Ecto neural progenitor cell (in vitro differentiated cells): ENCODE measurements at places on chromosomes 1 and 21.
A peak's percentile ranks its signal among the peaks of the same experiment; 100 is the strongest.

DNA sequence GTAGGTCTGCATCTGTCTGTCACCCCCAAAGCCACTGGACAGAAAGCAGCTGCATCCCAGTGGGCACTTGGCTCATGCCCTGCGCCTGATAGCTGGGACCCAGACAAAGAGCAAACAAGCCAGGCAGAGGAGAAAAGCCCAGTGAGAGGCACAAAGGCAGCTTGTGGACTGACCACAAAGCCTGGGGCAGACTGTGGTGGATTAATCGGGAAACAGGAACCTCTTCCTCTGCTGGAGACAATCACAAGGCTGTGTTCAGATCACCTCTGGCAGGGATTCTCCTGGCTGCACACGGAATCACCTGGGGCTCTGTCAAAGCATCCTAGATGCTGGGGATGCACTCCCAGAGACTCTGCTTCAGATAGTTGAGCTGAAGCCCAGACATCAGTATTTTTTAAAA is 15.2 kb upstream of the GJB5 start:
- DNase-seq: no peak

- DNase-seq: no peak
Observed at GRCh38 chr1:93253516-93253915, 73.0 kb downstream of the CCDC18 start.

GRCh38 chr1:209302779-209303568 is 280.5 kb upstream of the CAMK1G start:
- DNase-seq: no peak

GRCh38 chr1:20711285-20712214 is 6.3 kb downstream of the KIF17 start:
- no peak for DNase-seq

GRCh38 chr1:219699870-219700269 is 87.0 kb upstream of the ZC3H11B start:
- no peak for DNase-seq

- DNase-seq: no peak
Observed at GRCh38 chr1:200294241-200294640, 115.6 kb downstream of the ZNF281 start.

DNA sequence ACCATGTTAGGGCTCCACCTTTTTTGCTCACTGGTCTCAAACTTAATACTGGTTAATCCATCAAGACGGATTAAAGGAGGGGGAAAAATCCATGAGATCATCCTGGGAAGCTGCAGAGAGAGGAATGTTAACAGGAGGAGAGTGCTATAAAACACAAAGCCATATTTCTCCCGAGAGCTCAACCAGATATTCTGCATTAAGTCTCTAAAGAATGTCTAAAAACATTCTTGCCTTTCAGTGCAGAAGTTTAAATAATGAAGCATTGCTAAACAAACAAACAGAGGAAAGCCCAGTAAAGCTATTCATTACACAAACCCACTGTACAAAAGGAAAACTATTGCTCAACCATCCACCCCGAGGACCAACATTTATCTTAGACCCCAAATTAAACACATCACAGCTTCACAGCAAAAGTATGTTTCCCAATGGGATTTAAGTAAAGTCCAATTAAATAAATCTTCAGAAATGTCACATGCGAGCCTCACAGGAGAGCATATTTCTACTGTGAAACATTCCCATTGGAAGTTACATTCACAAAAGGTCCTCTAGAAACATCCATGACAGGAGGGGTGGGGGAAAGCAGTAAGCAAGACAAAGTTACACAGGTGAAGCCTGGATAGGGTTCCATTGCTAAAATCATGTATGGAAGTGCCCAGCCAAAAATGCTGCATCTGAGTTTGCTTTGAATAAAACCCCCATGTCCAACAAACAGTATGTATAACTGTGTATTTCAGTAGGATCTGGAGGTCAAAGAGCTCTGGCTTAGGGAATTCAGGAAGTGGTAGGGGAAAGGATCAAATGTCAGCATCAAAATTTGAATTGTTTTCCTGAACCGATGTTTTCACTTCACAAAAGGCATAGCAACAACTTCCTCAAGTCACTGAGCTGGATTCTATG is 23.3 kb downstream of the DUSP10 start:
- no peak for DNase-seq

DNA sequence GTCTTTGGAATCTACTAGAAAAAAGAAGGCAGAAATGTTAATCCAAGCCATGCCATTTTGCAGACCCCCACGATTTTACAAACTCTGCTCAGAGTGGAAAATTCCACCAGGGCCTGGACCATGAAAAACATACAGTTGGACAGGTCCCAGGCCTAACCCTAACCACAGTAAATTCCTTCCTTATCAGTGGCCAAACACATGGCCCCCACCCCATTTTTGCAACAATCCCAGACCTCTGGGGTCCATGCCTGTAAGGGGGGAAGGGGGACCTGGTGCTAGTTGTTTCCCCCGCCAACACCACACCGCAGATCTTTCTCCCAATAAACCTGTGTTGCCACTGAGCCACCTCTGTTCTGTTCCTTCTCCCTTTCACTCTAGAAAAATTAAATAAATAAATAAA is 1352.7 kb downstream of the AMY1C start:
- no peak for DNase-seq

DNA sequence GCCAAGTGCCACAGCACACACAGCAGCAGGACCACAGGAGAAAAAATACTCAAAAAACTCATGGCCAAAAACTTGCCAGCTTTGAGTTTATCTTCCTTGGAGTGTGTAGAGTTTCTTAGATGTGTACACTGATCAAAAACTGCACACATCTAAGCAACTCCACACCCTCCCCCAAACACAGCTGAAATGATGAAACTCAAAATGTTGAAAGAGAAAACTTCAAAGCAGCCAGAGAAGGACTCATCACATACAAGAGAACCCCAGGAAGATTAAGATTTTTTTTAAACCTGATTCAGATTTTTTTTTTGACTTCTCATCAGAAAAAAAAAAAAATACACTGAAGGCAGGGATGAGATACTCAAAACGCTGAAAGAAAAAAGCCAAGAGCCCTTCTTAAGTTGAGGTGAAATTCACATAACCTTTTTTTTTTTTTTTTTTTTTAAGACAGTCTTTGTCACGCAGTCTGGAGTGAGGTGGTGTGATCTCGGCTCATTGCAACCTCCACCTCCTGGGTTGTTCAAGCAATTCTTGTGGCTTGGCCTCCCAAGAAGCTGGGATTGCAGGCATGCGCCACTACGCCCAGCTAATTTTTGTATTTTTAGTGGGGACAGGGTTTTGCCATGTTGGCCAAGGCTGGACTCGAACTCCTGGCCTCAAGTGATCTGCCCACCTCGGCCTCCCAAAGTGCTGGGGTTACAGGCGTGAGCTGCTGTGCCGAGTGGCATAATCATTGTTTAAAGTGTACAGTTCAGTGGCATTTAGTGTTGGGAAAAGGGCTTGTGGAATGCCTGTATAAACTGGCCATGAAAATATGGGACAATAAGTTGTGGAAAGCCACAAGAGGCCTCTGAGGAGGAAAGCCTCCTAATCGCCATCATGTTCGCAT is 20.9 kb upstream of the PDXK start:
- no peak for DNase-seq

DNA sequence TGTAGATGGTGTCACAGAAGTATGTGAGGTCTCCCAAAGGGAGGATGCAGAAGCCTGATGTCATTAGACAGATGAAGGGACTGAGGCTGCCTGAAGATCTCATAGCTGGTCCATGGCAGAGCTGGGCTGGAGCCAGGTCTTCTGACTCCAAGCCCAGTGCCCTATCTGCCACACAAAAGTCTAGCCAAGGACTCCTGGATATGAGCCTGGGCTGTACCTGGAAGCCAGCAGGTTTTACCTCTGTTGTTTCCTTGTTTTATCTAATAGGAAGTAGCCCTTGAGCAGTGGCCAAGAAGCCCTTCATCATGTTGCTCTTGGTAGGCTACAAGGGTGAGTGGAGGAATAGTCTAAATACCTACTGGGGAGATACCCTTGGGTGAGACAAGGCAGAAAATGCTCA is 74.4 kb upstream of the SLC44A3 start:
- DNase-seq: no peak

DNA sequence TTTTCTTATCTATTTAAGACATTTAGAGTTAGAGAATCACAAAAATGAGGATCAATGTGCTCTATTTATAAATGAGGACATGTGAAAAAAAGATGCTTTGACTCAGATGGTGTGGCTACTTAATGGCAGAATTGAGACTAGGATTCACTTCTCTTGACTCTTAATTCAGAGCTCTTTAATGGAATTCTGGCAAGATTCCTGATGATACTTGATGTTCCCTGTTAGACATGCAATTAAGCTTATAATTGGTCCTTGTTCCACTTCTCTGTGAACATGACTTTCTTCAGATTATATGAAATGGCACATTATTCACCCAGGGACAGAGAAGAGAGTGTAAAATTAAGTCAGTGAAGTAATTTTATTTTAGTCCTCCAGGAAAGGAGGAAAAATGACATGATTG is 165.3 kb downstream of the LRRC7 start:
- no peak for DNase-seq

GRCh38 chr1:161910604-161911003 is 113.1 kb downstream of the OLFML2B start:
- DNase-seq: no peak

DNA sequence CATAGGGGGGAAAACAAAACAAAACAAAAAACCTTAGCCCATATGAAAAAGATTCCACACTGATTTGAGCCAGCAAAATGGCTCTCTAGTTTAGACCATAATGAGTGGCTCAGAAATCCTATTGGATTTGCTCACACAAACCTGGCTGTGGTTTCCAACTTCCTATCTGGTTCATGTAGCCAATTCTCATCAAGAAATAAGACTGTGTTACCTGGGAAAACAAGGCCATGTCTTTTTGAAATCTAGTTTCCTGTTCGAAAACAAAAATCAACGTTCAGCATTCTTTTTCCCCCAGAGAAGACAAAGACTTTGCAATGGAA is 69.2 kb downstream of the TBX15 start:
- DNase-seq: no peak

- DNase-seq: no peak
Observed at GRCh38 chr1:174276087-174276486, 116.8 kb downstream of the RABGAP1L start.

- DNase-seq: no peak
Observed at GRCh38 chr1:163104385-163105099, 35.4 kb downstream of the RGS4 start.

DNA sequence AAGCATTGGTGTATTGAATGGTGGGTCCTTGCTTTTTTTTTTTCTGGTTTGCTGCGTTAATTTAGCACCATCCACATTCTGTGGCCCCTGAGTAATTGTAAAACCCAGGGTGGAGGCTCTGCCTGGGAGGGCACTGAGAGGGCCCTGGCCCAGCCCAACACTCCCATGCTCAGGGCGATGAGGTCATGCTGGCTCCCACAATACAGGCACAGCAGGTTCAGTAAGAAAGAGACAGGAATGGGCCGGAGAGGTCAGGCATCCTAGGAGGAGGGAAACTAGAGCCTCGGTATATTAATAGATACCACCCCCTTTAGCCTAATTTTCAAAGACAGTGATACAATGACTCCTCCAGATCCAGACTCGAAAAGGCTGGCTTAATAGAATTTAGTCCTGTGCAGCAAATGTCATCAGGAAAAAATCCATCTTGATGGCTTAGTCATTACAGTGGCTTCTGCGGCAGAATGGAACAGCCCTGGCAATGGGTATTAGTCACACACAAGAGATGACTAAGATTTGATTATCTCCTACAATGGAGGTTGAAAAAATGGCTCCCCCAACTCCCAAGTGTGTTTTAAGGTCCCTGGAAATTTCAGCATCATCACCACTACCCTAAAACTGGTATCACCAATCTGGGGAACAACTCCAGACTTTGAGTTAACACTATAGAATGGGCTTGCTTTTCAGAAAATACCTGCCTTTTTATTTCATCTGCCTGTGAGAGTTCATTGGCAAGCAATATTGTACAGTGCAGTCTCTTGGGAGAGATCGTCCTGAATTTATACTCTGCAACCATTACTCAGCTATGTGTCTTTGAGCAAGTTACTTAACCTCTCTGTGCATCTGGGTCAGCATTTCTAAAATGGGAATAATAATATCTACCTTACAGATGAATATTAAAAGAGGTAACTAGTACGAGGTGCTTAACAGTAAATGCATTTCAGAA is 43.9 kb upstream of the LYST start:
- DNase-seq: peak; percentile 76

DNA sequence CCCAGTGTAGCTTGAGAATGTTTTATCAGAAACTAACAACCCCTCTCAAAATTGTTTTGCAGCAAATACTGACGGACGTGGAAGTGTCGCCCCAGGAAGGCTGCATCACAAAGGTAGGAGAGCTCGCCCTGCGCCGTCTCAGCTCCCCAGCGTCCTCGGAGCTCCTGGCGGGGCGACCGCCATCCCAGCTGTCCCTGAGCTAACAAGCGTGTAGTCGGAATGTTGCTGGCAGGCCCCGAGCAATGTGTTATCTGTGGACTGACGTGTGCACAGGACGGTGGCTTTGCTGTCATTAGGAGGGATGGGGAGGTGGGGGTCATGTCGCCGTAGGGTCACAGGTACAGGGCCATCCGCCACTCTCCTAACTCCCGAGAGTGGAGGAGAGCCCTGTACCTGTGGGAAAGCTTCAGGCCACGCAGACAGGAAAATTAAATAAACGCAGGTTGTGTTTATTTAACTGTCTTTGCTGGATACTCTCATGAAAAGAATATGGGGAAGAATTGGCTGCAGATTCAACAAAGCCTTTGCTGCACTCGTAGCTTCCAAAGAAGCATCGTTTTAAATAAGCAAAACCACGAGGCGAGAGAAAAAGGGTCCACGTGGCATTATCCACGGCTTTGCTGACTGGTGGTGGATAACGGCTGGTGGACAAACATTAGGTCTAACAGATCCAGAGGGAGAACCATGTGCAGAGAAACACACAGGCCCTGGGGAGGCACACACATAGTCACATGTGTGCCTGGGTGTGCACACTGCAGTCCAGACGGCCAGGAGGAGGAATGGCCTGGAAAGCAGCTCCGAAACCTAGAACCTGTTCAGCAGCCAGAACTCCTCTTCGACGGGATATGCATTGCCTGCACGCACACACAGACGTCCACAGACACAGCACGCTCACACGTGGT is 175.3 kb downstream of the PRDM16 start:
- DNase-seq: no peak

DNA sequence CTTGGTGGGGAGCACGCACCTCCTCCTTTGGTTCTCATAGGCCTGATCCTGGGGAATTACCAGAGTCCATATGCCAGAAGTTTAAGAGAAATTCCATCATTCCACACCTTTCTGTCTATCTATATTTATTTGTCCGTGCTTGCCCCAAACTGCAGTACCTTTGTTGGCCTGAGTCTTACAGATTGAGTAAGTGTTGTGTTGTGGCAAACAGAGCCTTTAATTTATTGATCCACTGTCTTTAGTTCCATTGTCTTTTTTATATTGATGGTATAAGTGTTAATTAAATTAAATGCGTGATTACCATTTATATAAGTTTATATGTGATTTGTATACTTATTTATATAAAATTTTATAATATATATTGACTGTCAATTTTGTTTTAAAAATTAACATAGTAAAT is 4.9 kb downstream of the SH3BGR start:
- no peak for DNase-seq
